ENCODE measurements at places on chromosomes 2 and 18.

- DNase-seq, result no peak
Observed at GRCh38 chr2:213475433-213475832, 191.2 kb downstream of the SPAG16 start.

- DNase-seq, result no peak
Observed at GRCh38 chr2:19351499-19351898, 6.9 kb downstream of the OSR1 start.

- DNase-seq, result peak; percentile 56
Observed at GRCh38 chr2:100577777-100578176, 15.0 kb downstream of the PDCL3 start.

DNA sequence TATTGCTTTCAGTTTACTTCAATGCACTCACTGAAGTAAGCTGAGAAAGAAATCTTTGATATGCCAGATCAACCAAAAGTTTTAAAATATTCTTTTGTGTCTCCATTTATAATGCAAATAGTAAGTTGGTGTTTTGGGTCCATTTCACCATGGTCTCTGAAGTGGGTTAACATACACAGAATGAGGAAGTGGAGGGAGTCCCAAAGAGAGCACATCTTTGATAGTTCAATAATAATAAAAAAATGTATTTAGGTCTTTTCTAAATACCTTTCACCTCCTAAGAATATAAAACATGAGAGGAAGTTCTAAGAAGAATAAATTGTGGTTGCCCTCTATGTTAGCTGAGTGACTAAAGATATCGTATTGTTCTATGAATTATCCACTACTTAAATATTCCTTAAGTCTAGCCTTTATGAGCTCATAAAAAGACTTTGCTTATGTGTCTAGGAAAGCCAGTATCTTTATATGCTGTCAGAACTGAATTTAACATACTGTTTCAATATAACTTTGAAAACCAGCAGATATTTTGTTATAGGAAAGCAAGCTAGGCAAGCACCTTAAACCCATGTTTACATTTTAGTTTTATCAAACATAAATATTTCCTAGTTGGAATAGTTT is 148.7 kb upstream of the ZEB2 start:
- DNase-seq, result no peak

- no peak for DNase-seq
Observed at GRCh38 chr2:67851956-67852824, 210.6 kb downstream of the C1D start.

DNA sequence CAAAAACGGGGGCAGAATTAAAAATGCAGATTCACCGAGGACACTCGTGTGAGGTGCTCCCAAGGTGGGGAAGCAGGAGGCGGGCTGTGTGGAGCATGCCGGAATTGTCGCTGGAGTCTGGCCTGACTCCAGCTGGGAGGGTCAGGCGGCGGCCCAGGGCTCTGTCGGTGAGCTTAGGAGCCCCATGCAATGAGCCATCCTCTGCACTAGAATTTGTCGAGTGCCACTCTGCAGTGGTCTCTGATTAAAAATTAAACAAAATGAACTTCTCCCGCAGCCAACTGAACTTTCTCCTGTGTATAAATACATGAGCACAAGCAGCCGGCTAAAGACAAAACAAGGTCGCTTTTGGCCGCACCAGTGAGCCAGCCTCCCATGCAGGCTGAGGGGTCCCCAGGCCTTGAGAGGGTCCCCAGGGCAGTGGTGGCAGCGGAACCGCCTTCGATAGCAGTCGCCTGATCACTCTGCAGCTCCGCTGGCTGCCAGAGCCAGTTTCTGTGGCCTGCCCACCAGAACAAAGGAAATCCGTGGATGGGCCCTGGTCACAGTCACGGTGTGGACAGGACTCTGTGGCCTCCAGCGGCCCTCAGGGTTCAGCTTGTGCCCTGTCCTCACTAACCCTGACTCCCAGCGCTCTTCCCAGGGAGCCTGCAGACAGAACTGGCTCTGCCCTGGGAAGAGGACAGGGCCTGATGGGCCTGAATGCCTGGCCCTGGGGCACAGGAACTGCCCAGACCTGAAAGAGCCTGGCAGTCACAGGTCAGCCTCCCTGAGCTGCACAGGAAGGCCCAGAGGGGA is 201.3 kb downstream of the EIPR1 start:
- no peak for DNase-seq

DNA sequence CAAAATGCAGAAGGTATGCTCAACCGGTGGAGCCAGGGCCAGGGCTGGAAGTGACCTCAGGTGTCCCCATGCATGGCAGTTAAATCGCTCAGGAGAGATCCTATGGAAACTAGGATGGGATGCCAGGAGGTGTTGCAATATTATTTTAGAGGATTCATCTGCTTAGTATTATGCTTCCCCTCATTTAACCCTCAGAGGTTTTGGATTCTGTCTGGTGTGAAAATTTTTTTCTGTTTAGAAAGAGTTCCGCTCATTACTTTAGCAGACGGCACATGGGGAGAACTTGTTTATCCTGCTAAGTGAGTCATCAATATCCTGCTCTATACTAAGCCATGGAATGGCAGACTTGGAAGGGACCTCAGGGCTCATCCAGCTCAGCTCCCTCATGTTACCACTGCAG is 42.5 kb downstream of the TRIB2 start:
- peak; percentile 61 for DNase-seq

DNA sequence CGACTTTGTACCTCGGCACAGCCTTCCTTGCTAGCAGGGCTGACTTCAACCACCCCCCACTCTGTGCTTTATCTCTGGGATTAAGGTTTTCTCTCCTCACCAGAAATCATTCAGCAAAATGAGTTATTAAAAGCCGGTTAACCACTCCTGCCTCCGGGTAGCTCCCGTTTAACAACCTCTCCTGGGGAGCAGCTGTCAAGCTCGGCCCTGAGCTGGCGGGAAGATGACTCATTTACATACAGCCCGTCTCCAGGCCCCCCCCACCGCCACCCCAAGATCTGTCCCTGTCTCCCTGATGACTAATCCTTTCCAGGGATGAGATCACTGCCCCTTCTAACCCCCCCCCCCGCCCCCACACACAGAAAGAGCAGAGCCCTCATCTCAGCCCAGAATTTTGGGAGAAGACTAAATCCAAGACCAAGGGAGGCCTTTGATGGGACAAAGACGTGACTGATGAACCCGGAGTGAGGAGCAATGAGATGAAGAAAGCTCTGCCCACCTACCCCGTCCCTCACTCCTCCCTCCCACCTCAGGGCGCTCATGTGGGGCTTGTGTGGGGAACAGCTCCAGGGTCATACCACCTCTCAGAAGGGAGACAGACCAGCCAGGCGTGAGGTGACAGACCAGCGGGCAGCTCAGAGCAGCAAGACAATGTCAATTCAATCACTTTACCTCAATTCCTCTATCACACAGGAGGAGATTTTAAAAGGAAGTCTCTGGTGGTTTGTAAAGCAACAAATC is 131.4 kb downstream of the MSH2 start:
- peak; percentile 90 for DNase-seq

- no peak for DNase-seq
Observed at GRCh38 chr2:233361297-233361696, 7.0 kb downstream of the DGKD start.

- peak; percentile 62 for DNase-seq
Observed at GRCh38 chr2:223993634-223994232, 36.5 kb downstream of the MRPL44 start.

GRCh38 chr2:24181849-24182248 is 7.0 kb downstream of the FAM228A start:
- DNase-seq, result no peak

DNA sequence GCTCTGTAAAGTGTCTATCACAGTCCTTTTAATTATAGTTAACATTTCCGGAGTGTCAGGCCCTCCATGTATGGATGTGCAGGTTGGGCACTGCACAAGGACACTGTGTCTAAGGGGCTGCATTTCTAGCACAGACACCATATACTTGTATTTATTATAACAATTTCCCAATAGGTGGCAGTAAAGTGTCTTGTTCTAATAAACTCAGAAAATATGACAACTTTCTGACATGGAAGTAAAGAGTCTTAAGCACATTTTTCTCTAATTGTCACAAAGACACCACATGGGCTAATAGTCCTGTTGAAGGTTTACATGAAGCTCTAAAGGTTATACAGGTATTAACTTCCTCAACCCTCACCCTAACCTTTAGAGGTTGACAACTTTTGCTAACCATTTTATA is 156.6 kb downstream of the DYSF start:
- DNase-seq, result peak; percentile 49

- no peak for DNase-seq
Observed at GRCh38 chr2:96747061-96747617, 7.3 kb upstream of the LMAN2L start.

GRCh38 chr18:51330148-51330547 is 132.7 kb upstream of the MEX3C start:
- DNase-seq, result peak; percentile 60

GRCh38 chr18:45774065-45774521 is 50.1 kb downstream of the SLC14A1 start:
- peak; percentile 32 for DNase-seq

- DNase-seq, result no peak
Observed at GRCh38 chr2:216694082-216694825, 1.1 kb downstream of the IGFBP5 start.

DNA sequence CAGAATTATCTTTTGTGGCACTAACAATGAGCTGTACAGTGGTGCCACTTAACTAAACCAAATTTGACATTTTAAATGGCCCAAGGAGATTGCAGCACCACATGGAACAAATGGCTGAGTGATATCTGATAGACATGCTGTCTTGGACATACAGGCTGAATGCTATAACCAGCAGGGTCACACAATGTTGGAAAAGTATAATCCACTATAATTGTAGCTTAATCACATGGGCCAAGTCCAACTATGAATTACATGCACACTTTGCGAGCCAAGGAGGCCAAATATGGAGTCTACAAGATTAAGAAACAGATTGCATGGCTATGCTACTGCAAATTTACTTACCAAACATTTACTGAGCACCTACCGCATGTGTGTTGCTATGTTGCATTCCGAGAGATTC is 69.0 kb downstream of the AOX1 start:
- DNase-seq, result no peak

GRCh38 chr2:226712941-226713340 is 86.7 kb downstream of the IRS1 start:
- no peak for DNase-seq

- no peak for DNase-seq
Observed at GRCh38 chr2:100174026-100174431, 31.6 kb upstream of the AFF3 start.

DNA sequence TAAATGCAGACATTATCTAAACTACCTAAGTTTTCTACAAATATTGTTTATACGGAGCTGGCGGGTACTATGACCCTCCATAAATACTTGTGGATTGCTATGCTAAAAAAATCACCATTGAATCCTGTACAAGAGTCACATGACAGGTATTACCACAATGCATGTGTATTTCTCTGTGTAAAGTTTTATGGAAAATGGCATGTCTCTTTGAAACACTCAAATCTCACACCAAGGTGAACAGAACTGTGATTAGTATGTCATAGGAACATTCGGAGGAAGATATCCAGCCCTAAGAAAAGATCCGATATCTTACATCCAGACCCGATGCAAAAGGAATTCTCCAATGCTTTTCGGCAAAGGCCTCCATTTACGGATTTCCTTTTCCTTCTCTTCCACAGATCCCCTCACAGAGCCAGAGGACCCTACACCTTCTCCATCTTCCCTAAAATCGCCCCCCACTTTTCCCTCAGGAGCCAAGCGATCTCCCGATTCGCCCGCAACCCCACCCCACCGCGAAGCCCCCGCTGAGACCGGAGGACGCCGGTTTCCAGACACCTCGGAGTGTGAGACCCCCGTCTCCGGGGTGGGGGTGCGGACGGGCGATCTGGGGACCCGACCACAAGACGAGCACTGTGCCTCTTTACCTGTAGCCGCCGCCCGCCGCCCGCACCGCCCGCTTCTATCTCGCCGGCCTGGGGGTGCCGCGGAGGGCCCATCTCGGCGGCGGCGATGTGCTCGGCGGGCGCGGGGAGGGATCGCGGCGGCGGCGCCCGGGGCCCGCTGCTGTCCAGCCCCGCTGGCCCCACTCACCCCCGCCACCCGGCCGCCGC is 1.2 kb downstream of the SAP130 start:
- DNase-seq, result peak; percentile 6

DNA sequence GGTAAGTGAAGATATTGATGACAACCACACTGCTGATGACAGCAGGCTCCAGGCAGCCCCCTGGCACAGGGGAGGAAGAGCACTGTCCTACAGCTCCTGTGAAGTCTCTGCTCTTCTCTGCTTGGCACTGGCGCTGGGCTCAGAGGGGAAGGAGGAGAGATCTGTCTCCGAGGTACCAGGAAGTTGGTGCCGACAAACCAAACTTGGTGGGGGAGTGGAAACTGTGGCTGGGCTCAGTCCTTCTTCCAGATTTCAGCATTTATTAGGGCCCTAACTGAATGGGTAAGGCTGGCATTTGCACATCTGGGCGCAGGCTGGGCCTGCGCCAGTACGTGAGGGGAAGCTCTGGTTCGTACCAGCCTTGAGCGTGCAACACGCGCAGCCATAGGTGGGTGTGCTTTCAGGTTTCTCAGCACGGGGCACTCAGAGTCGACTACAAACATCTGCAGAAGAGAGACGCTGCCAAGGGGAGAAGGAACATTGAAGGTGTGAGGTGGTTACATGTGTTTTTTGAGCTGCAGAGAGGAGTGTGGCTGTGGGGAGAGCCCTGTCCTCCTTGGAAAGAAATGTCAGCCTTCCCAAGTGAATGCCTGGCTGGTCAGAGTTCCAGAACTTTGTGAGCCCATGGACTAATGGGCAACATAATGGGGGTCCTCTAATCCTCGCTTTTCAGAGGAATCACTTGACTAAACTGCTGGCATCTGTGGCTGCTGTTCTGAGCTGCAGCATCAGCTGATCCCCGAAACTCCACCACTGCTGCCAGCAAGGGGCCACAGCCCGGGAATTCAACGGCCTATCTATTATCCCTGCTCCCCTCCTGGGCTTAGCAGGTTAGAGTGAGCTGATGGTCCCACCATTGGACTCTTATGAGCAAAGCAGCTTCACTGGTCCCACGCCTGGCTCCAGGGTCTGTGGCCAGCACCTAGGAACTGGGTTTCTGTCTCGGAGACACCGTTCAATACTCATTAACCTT is 55.2 kb upstream of the SEMA4C start:
- DNase-seq, result no peak

DNA sequence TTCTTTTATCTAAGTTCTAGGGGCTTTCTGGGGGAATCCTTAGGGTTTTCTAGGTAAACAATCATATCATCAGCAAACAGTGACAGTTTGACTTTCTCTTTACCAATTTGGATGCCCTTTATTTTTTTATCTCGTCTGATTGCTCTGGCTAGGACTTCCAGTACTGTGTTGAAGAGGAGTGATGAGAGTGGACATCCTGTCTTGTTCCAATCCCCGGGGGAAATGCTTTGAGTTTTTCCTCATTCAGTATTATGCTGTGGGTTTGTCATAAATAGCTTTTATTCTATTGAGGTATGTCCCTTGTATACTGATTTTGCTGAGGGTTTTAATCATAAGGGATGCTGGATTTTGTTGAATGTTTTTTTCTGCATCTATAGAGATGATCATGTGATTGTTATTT is 549.5 kb downstream of the EPHA4 start:
- no peak for DNase-seq

GRCh38 chr18:3238742-3239141 is 8.9 kb upstream of the MYL12A start:
- DNase-seq, result no peak

DNA sequence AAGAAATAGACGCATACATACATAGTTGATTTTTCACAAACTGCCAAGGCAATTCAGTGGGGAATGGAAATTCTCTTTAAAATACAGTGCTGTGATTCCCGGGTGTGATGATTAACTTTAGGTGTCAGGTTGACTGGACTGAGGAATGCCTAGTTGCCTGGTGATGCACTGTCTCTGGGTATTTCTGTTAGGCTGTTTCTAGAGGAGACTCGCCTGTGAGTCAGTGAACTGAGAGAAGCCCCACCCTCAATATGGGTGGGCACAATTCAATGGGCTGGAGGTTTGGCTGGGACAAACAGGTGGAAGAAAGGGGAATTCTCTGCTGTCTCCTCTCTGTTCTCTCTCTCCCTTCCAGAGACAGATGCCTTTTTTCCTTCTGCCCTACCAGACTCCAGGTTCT is 187.6 kb downstream of the ARHGAP28 start:
- no peak for DNase-seq
